ENCODE measurements at places on chromosomes 3 and 15. TPM values are rescaled to one million over a fixed set of nuclear protein-coding genes. Genes with fewer than 3 reads are reported as not detected.

CLSTN2 gene
- polyA plus RNA-seq = 0.04 TPM

CTXND1 gene
- polyA plus RNA-seq = not detected

CCDC174 gene
- 10.0 TPM for polyA plus RNA-seq

IMPG2 gene
- 0.19 TPM for polyA plus RNA-seq

GOLGA8J gene
- not detected for polyA plus RNA-seq

C3orf62 gene
- 2.3 TPM for polyA plus RNA-seq

NAALADL2 gene
- polyA plus RNA-seq = 8.0 TPM

CHRM5 gene
- 0.07 TPM for polyA plus RNA-seq

AADACL2 gene
- not detected for polyA plus RNA-seq

GCNT3 gene
- not detected for polyA plus RNA-seq

TLR9 gene
- polyA plus RNA-seq = 0.05 TPM
